ENCODE measurements at places on chromosomes 3 and 15.

DNA sequence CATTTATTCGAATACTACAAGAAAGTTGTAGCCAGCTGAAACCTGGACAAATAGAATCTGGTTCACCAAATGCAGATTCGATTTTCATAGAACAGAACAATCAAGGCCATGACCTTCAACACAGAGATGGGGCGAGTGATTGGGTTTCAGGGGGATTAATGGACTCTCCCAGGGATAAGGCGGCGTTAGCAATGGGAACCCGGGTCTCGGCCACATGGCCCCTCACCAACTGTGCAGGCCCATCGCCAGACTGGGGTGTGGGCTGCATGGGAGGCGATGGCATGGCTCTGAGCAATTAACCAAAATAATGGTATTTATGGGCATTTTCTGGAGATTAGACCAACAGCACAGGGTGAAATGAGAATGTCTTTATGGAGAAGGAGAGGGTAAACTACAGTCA, 34.2 kb downstream of the VGLL4 start:
- DNase-seq, result no peak

DNA sequence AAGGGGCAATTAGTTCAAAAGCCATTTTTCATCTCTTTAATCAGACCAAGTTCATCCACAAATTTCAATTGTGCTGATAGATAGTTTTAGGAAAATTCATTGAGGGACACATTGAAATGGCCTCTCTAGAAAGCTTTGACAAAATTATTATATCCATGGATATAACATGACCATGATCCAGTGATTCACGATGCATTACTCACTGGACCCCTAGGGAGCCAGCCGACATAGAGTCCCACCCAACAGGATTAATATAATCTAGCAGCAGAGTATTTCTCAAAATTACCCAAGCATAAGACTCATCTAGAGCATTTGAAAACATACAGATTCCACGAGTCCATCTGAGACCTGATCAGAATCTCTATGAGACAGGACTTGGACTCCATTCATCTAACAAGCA, 100.3 kb downstream of the FRMD5 start:
- no peak for DNase-seq

DNA sequence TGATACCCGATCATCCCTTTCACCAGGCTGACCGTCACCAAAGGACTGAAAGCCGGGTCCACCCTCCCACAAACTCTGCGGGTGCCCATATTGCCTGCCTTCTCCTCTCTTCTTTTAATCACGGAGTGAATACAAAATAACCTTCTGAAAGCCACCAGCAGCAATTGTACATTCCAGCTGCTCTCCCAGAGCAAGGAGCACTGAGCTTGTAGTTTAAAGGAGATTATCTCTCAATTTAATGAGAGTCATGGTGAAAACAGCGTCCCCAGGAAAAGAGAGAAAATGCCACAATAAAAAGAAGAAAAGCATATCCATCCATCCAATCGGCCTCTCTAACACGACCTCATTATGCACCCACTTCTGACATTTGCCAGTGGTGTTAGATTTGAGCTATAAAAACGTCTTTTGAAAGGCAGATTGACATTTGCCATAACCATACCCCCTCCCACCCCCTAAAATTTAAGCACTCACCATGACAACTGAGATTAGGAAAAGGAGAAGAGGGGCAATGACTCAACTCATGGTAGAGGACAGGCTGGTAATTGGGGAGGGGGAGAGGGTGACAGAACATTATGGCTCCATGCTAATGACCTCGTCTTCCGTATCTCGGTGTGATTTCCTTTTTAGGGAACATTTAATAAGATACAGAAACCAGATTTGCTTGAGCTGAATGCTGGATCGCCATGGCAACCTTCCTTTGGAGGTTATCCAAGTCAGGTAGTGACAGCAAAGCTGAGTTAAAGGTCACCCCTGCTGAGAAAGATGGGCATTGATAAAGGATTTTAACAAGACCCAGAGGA, 106.2 kb downstream of the ST8SIA2 start:
- no peak for DNase-seq

DNA sequence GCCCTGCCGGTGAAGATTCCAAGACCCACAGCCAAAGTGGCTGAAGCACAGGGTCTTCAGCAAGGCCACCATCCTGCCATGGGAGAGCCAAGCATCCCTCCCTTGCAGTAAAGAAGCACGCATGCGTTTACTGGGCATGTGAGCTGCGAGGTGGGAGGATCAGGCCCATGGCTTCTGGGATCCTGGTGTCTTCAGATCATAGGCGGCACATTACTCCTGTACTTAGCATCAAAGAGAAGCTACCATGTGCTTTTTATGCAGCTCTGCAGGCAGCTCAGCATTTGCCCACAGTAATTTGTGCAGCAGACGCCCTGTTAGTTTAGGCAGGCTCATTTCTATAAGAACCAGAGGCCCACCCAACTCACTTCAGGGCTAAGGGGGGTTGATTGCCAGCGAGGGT, 45.7 kb downstream of the IDH2 start:
- DNase-seq, result no peak

DNA sequence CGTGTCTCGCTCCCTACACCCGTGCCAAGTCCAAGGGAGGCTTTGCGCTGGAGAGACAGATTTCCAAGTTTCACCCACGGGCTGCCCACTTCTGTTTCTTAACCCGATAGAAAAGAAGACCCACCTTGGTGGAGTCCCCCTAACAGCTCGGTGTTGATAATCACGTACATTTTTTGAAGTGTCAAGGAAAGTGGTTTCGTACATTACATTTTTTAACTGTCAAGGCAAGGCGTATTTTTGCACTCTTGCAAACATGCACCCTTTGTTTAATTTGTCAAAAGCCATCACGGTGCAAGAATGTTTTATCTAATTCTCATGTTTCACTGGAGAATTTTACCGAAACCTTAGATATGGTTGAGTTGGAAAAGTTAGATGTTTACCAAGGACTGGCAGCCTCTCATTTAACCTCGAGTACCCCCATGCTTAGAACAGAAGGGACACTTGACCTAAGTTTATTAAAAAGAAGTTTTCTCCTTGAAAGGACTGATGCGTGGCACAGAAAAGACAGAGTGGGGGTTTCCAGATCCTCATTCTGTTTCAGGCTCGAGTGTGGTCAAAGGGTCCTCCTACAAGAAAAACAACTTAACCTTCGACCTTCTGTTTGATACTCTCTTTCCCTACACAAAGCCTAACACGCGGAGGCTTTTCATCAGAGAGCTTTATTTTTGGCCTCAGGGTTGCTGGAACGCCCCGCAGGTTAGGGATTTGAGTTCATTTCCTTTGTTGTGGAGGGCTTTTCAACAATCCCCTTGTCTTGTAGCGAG, 882 bp downstream of the GXYLT2 start:
- DNase-seq, result peak; percentile 42

All from HL-60 (cell line).